ENCODE measurements at places on chromosomes 2 and 18.

DNA sequence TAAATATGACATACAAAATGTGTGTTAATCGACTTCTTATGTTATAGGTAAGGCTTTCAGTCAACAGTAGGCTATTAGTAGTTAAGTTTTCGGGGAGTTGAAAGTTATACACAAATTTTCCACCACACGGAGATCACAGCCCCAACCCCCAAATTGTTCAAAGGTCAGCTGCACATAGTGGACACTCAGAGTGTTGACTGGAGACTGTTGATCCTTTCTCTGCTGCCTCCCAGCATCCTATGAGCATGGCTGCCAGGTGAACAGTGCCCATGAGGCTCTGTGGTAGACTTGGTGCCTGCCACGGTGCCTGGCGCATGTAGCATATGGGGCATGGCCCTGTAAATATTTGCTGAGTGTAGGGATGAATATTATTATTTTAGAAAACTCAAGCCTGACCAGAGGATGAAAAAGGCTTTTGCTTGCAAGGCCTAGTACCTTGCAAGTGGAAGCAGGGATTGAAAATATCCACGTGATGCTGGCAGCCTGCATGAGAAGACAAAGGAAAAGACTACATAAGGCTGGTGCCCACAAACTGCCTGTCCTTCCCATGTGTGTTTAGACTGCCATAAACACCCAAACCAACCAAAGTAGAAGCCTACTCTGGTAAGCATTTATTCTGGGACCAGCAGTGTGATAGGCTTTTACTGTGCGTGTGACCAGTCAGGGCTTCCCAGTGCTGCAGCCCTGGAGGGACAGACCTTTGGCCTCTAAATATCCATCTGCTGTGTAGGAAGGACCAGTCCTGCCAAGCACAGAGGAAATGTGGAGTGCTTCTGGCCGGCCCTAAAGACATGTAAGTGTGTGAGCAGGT, 226.1 kb downstream of the LDLRAD4 start:
- no peak for DNase-seq

- DNase-seq, result no peak
These were observed 589.6 kb upstream of the FAM98A start for GRCh38 chr2:34188464-34189303.

GRCh38 chr2:84797271-84797670, 83.6 kb downstream of the TRABD2A start:
- DNase-seq, result no peak

DNA sequence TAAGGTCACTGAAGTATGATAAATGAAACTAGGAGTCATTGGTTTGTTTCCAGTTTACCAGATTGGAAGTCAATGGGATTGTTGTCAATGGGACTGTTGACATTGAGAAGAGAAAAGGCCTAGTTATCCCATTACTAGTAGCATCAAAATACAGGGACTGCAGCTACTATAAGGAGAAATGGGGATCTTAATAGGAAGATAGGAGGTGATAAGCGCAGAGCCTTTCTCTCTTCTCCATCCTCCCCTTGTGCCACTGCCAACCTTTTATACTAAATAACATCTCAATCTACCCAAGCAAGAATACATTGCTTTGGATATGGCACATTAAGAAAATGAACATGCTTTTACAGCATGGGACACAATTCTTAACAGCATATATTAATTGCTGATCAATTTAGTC, 10.5 kb upstream of the BBS5 start:
- no peak for DNase-seq

DNA sequence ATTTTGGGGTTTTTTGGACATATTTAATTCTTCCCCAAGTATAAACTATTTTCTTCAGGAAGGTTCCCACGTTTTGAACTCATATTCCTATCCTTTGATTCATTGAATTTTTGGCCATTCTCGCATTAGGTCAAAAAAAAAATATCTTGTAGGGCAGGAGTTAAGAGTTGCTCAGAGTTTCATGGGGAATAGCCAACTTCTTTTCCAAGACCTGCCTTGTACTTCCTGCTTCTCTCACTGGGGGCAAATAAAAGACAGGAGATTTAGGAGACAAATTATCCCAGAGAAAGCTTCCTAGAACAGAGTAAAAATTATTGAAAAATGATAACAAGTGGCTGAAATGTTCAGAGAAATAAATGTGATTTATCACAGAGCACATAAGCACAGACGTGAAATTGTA, 55.2 kb upstream of the BCL11A start:
- DNase-seq, result no peak

DNA sequence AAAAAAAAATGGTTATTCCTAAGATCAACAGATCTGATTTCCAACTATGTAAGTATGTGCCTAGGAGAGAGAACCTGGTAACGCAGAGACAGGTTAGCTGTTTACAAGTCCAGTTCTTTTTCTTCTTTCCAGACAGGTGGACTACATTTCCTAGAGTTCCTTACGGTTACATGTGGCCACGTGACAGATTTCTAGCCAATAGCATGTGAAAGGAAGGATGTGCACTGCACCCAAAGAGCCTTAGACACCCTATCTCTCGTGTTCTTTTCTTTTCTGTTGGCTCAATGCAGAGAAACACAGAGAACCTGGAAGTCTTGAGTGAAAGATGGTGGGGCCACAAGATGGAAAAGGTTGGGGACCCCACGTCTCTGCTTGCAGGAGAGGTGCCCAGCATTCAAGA, 375.9 kb downstream of the TNS1 start:
- no peak for DNase-seq

GRCh38 chr18:73715210-73715670, 432.4 kb downstream of the FBXO15 start:
- no peak for DNase-seq

GRCh38 chr18:79584491-79585394, 94.9 kb upstream of the CTDP1 start:
- DNase-seq, result no peak

GRCh38 chr18:67553437-67553836, 36.9 kb upstream of the DSEL start:
- no peak for DNase-seq

DNA sequence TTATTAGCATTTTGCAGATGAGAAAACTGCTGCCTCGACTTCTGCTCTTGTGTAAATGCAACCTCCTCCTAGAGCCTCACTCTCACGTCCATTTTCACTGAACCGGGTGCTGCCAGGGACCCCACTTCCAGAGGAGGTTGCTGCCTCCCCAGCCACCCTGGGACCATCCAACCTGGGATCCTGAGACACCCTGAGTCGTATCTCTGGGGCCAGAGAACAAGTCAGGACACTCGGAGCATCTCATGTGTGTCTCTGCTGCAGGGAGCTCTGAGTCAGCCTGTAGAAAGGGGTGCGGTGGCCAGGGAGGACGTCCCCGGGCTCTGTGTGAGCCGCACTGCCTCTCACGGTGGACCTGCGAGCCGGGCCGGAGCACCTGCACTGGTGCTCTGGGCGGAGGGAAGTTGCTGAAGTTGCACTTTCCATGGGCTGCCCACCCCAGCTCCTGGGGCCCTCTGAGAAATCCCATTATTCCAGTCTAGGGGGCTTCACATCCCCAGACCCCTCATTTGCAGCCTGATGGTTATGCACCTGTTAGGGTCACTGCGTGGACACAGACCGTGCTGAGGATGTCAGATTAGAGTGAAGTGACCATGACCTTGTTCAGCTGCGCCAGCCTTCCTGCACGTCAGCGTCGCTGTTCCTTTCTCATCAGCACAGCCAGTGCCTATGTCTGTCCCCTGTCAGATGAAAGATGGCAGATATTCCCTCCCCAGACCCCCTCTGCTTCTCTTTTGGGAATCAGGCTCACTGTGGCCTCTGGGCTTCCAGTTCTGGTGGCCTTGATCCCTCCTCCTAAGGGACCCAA, 230.4 kb downstream of the KLHL29 start:
- DNase-seq, result no peak

GRCh38 chr2:70785137-70785911, 5.1 kb downstream of the FIGLA start:
- DNase-seq, result no peak
